ENCODE measurements at places on chromosomes 2 and 18.

GRCh38 chr2:65349863-65350262 is 82.5 kb downstream of the SPRED2 start:
- DNase-seq = no peak

DNA sequence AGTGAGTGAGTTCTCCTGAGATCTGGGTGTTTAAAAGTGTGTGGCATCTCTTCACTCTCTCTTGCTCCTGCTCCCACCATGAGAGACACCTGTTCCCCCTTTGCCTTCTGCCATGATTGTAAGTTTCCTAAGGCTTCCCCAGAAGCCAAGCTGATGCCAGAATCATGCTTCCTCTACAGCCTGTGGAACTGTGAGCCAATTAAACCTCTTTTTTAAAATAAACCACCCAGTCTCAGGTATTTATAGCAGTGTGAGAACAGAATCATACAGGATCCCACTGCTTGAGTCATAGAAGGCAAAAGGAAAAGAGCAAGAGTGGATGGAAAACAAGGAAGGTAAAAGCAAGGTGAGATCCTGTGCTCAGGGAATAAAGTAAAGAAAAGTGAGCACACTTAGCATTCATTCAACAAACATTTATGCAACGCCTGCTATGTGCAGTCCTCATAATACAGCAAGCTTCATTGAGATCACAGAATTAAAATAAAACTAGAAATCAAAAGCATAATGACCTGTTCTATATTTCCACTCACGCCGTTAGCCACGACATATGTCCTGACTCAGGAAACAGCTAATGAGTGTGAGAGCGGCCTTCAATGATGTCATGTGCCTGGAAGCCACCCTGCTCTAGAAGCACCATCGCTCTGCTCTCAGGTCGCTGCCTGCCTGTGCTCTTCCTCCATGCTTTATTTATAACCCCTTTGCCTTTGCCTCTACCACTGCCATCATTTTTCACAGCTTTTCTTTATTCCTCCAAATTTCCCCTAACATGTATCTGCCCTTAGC is 11.3 kb upstream of the COPS8 start:
- no peak for DNase-seq

DNA sequence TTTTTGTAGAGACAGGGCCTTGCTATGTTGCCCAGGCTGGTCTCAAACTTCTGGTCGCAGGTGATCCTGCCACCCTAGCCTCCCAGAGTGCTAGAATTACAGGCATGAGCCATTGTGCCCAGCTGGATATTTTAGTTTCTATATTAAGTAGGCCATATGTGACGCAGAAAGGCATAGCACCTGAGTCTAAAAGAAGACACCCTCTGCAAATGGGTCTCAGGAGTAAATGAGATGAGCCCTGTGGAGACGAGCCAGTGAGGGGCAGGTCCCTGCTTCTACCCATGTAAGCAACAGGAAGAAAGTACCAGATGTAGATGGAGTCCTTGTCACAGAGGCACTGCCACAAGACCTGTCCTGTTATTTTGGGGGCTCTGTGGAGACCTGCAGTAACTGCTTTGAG is 322.4 kb downstream of the PTPRM start:
- DNase-seq = no peak

GRCh38 chr18:61825386-61825785 is 67.4 kb downstream of the RNF152 start:
- DNase-seq = no peak

DNA sequence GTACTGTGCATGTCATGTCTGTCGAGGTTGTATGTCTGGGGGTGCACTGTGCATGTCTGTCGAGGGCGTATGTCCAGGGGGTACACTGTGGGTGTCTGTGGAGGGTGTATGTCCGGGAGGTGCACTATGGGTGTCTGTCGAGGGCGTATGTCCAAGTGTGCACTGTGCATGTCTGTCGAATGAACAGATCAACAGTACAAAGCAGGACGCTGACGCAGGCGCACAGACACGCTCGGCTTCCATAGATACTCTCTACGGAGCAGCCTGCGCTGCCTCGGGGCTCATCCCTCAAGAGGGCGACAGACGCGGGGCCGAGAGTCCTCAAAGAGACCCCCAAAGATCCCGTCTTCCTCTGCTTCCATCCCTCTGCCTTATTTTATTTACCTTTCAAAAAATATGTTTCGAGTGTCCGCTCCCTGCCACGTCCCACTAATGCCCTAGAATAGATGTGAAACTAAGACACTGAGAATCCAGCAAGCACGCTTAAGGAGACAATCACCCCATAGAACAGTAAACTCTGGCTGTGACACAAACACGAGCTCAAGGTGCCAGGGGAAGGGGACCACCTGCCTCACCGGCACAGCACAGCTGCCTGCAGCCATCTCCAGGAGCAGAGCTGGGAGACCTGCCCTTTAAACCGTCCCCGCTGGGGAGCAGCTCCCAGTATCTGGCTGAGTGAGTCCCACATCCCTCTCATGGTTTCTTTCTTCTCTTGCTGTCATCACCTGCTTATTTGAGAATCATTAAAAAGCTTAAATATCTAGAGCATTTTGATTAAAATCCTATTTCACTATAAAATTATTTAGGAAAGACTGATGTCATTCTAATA is 250.5 kb upstream of the MYT1L start:
- DNase-seq = no peak

- no peak for DNase-seq
These were observed 318.5 kb downstream of the GRB14 start for GRCh38 chr2:164302786-164303185.

DNA sequence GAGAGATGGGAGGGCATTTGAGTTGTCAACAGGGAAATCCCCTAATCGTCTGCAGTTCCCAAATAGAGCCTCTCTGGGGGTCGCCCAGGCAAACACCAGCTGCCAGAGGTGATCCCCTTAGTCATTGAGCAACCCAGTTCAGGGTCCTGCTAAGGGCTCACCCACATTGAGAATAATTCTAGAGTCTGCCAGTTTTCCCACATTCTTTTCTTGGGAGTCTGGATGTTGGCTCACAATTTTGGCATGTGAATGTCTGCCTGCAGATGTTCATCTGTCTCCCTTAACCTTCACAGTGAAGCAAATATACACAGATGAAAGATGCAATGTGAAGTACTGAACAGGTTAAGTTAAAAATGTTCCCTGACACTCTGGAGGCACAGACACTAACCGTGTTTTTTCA is 11.4 kb upstream of the SMIM21 start:
- DNase-seq = no peak

DNA sequence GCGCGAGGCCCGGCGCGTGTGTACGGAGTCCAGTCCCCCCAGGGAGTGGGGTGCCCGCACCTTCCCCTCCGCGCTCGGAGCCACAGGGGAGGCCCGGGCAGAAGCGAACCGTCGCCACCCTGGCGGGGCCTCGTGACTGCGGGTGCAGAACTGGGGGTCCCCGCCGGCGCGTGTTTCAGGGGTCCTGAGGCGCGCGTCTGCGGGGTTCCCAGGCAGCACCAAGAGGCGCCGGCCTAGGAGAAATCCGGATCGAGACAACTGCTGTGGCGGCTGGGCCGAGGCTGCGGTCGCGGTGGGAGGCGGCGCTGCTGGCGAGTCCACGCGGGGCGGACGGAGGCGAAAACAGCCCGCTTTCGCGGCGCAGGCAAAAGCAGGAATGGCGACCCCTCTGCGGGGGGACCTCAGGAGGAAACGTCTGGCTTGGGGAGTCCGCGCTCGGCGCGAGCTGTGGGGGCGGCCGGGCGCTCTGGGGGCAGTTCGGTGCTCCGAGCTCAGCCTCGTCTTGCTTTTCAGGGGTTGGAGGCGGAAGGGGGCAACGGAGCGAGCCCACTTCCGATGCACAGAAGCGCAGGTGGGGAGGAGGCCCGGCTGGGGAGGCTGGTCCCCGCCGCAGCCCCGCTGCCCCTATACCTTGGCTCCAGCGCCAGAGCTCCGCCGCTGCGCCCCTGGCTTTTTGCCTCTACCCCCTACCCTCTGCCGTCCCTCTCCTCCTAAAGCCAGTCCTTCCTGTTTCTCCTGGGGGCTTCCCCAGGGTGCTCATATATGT is 81.5 kb upstream of the LDLRAD4 start:
- peak; percentile 10 for DNase-seq

GRCh38 chr2:135952891-135953290 is 32.5 kb downstream of the DARS1 start:
- DNase-seq = no peak

- DNase-seq = no peak
These were observed 36.5 kb downstream of the NLRC4 start for GRCh38 chr2:32228181-32228580.

GRCh38 chr2:98472132-98472650 is 27.5 kb downstream of the INPP4A start:
- DNase-seq = no peak

DNA sequence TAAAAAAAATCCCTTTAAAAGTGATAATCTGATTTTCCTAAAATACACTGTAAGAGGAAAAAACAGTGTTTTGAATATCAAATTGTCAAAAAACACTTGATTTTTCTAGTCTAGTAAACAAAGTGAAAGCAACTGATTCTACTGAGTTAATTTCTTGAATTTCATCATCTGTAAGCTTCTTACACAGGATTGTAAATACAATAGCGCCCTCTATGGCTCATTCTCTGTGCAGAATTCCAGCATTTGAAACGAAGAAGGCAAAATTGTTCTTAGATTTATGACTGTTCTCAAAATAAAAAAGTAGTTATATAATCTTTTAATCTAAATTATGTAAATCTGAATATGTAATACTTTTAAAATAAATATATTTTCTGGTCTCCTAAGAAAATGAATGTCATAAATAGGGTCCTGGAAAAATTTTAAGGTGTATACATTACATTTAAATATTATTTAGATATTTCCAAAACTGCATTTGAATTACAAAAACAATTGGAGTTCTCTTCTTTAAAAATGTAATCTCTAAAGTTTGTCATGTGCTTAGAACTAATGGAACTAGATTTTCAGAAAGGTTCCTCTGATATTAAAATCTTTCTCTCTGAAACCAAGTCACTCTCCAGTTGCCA is 176.9 kb upstream of the MC4R start:
- peak; percentile 58 for DNase-seq

- DNase-seq = no peak
These were observed 14.6 kb downstream of the MRPL35 start for GRCh38 chr2:86213699-86214502.

DNA sequence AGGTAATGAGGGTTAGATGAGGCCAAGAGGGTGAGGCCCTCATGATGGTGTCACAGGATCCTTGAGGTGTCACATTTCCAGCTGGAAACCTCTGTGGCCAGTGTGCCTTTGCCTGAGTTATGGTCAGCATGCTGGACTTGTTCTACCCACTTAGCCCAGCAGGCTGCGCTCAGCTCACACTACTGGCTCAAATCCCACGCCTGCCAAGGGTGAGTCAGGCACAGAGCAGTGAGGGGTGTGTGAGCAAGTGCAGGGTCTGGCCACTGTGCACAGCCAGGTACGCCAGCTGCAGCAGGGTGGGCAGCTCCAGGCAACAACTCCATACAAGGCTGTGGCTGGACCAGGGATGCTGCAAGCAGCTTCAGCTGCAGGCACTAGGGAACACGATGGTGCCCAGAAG is 616.6 kb upstream of the FSHR start:
- peak; percentile 23 for DNase-seq

- peak; percentile 49 for DNase-seq
These were observed 215.9 kb downstream of the IRS1 start for GRCh38 chr2:226583715-226584114.

GRCh38 chr2:182077448-182078142 is 91.9 kb downstream of the PPP1R1C start:
- peak; percentile 66 for DNase-seq

DNA sequence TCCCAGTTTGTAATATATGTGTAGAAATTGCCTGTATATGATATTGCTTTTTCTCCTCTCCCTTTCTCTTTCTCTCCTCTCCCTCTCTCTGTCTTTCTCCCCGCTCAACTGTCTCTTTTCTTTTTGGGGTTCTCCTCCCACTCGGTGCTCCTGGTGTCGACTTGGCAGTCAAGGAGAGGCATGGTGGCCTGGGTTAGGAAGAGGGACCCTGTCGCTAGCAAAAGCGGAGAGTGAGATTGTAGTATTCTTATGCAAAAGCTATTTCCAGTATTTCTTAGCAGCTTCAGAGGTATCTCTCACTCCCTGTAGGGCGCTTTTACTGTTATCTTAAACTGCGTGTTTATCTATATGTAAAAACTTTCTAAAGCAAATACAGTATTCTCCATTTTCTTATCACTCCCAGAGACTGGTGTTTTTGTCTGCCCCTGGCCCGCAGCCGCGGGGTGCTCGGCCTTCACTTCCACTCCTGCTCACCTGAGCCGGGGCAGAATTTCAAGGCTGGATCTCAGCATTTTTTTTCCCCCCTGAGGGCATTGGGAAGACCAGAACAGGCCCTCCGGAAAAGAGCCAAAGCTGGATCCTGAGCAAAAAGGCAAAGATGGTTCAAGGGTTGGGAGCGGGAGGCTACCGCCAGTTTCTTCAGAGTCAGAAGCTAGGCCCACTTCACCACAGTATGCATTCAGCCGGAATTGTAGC is 4.3 kb downstream of the SIX3 start:
- no peak for DNase-seq

DNA sequence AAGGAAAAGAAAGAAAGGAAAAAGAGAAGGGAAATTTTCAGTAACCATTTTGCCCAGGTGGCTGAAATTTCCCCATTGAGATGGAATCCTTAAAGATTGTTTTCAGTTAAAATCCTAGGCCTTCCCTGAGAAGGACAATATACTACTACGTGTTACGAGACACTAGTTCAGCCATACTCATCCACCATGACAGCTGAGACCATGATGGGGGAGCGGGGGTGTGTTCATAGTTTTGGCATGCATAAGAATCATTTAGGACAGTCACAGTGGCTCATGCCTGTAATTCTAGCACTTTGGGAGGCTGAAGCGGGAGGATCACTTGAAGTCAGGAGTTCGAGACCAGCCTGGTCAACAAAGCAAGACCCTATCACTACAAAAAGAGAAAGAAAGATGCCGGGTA is 28.0 kb downstream of the PLA2R1 start:
- DNase-seq = no peak

DNA sequence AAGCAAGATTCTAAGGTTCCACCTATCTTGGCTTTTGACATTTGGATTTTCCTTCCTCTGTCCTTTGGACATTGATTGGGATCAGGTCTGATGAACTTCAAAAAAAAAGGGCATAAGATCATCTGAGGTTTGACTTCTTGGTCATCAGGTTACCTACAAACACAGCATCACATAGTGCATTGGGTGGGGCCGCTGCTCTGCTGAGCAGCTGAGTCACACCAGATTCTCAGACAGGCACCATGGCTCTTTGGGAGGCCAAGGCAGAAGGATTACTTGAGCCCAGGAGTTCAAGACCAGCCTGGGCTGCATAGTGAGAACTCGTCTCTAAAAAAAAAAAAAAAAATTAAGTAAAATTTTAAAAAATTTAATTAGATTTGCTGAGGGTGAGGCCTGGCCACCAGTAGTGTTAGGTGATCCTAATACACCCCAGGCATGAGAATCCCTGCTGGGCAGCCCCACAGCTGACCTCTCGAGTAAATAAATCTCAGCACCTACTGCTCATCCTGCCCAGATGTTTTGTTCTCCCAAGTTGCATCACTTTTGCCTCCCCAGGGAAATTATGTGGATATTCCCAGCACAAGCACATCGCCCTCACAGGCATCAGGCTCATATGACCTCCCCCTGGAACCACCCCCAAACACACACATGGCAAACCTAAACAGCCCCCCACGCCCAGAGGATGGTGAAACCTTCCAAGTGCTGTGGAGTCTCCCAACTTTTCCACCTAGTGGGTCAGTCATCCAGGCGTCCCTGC is 5.3 kb downstream of the MLPH start:
- no peak for DNase-seq

All from SW480 (cell line).